ENCODE measurements at places on chromosomes 1 and 21. TPM values are rescaled to one million over a fixed set of nuclear protein-coding genes. Genes with fewer than 3 reads are reported as not detected.

HSD3B2 gene
- not detected for total RNA-seq

SELE gene
- not detected for total RNA-seq

ADGRL2 gene
- total RNA-seq = not detected

NR5A2 gene
- total RNA-seq = not detected

CYB5RL gene
- total RNA-seq = 11.4 TPM

MCL1 gene
- total RNA-seq = 207 TPM

VHLL gene
- 0.43 TPM for total RNA-seq

LRRC38 gene
- total RNA-seq = not detected

POMGNT1 gene
- total RNA-seq = 28.1 TPM

ACAP3 gene
- total RNA-seq = 41.1 TPM

SDF4 gene
- total RNA-seq = 87.5 TPM

NBPF6 gene
- total RNA-seq = not detected

DCST1 gene
- not detected for total RNA-seq

SPRR2A gene
- not detected for total RNA-seq

KCNJ9 gene
- total RNA-seq = not detected
